ENCODE measurements at places on chromosomes 1 and 21.

DNA sequence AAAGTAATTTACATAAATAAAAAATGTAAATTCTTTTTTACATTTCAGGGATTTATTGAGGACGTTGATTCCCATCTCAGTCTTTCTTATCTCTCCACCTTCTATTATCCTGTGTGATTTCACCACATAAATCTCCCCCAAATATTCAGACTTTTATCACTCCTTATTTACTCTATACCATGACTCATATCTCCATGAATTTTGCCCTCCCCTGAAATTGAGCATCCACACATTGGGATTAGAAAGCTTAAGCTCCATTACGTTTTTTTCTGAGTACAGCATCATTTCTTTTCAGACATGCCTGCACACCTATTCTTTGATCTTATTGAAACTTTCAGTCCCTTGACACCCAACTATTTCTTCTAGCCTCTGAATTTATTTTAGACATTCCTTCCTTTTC is 111.2 kb downstream of the IFI44 start:
- DNase-seq, result no peak

DNA sequence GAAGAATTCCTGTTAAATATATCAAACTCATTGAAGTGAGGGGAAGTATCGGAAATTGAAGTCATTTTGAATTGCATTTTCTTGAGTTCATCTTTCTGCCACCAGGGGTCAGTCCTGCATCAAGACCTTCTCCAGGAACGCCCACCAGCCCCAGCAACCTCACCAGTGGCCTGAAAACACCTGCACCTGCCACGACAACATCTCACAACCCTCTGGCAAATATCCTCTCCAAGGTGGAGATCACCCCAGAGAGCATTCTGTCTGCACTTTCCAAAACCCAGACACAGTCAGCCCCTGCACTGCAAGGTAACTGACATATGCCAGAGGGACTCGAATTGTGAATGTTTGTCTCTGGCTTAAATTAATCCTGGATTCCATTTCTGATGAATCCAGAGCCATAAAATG is 22.8 kb upstream of the TARS2 start:
- DNase-seq, result peak; percentile 61

DNA sequence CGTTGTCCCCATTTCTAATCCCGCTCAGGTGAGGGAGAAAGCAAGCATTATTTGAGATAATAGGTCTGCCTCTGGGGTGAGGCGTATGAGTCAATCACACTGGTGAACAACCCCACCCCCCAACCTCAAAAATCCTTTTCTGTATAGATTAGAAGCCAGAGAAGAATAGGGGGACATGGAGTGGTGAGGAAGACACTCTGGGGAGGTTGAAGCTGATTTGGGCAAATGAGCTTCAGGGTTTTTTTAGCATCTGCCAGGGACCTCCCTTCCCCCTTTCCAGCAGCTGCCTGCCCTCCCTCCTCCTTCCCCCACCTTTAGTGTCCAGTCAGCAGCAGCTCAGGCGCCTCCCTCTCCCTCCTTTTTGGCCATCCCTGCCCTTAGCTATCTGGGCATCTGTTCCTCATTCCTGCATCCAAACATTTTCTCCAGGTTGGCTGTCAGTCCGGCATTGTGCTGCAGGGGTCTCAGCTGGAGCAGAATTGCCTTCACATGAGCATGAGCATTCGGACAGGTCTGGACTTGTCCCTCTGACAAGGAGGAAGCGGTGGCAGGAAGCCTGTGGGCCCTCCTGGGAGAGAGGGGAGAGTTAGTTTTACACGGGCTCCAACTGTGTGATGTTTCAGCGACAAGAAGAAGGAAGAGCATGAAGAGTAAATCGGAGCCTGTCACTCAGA is 30.8 kb upstream of the PTGFRN start:
- DNase-seq, result peak; percentile 29

- no peak for DNase-seq
These were observed 5.4 kb upstream of the RPS6KA1 start for GRCh38 chr1:26524181-26524580.

DNA sequence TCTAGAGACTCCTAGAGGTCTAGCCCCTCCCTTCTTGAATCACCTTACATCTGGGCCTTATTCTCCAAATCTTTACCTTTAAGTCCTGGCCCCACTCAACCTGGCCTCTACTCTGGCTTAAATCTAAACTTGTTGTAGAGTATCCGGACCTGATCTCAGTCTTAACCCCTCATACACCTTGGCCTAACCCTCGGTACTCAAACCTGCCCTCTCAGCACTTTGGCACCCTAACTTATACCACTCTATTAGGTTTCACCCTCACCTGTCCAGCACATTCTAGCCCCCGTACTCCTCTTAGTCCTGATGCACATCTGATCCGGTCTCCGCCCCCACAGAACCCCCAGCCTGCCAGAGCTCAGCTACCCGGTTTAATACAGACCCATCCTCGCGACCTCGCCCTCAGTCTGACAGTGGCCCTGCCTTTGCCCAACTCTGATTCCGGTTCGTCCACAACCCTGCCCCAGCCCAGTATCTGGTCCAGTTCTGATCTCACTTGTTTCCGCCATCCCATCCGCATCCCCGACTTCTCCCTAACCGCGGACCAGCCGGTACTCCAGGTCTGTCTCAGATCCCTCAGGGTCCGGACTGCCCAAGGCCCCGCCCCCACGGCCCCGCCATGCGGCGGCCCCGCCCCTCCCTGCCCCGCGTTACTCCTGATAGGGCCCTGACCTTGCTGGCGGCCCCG is 1.5 kb downstream of the TRIM62 start:
- DNase-seq, result no peak

DNA sequence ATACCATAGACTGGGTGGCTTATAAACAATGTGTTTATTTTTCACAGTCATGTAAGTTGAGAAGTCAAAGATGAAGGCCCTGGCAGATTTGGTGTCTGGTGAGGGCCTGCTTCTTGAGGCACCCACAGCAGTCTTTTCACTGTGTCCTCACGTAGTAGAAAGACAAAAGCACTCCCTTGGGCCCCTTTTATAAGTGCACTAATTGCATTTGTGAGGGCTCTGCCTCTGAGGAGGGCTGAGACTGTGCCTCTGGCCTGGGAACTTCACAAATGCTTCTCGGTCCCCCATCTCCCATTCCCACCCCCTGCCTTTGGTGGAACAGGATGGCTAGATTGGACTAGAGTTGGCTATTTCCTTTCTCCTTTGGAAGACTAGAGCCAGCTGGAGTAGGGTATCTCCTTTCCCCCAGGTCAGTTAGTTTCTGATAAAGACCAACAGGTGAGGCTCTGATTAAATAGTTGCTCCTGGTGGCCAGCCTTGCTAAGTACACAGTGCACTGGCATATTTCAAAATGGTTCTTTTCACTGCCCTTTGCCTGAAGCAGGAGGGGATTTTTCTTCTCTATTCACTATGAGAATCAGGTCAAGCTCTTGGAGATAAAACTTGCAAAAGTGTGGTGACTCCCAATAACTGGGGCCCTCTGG is 82.9 kb downstream of the PLPPR4 start:
- DNase-seq, result no peak

- DNase-seq, result no peak
These were observed 879 bp downstream of the CPTP start for GRCh38 chr1:1325288-1326074.

- no peak for DNase-seq
These were observed 472.7 kb downstream of the NPHP4 start for GRCh38 chr1:5519366-5520135.

- no peak for DNase-seq
These were observed 253.3 kb upstream of the RGS18 start for GRCh38 chr1:191904991-191905390.

DNA sequence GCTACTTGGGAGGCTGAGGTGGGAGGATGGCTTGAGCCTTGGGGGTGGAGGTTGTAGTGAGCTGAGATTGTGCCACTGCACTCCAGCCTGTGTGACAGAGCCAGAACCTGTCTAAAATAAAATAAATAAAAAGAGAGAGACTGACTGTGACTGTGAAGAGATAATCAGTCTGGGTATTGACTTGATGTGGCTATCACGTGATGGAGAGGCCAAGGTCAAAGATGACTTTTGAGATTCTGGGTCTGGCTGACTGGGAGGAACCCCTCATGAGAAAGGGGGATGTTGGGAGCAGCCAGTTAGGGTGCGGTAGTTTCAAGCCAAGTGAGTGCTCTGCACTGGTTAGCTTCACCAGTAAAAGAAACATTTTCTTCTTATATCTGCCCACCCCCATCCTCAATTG is 66.8 kb downstream of the CDC14A start:
- no peak for DNase-seq

- no peak for DNase-seq
These were observed 510 bp upstream of the GNG5 start for GRCh38 chr1:84506729-84507453.

DNA sequence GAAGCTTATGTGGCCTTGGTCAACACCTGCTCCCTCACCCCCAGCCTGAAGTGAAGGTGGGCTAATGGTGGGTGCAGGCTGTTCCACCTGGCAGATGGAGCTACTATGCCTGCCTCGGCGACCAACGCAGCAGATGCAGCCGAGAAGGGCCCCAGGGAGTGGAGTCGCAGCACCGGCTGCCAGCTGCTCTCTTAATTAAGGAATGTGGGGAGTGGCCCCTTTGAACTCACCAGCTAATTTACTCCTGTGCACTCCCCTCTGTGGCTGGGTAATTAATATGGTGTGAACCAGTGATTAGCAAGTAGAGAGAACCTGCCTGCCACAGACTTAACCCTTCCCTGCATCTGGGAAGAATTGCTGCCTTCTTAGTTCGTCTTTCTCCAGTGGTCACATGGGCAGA is 3.3 kb upstream of the SLAMF8 start:
- no peak for DNase-seq

DNA sequence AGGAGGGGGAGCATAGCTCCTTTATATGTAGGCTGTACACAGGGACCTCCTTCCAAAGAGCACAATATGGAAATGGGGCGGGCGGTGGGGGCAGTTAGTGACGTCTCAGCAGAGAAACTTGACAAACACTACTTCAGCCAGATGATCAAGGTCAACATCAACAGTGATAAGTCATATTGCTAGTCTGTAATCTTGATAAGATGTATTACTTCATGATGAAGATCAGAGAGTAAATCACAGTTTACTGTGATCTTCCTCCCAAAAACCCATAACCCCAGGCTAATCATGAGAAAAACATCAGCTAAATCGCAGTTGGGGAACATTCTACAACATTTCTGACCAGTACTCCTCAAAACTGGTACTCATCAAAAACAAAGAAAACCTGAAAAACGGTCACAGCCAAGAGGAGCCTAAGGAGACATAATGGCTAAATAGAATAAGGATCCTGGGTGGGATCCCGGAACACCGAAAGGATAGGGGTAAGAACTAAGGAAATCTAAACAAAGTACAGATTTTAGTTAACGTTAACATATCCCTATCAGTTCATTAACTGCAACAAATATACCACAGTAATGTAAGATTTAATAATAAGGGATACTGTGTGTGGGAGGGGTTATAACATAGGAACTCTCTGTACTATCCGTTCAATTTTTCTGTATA is 20.2 kb downstream of the LPAR3 start:
- no peak for DNase-seq

GRCh38 chr1:6116137-6116536 is 64.0 kb downstream of the CHD5 start:
- no peak for DNase-seq

- DNase-seq, result no peak
These were observed 87.5 kb downstream of the COL24A1 start for GRCh38 chr1:86068841-86069756.

- no peak for DNase-seq
These were observed 72.3 kb upstream of the ARTN start for GRCh38 chr1:43861337-43861736.

- peak; percentile 69 for DNase-seq
These were observed at the start of gene RC3H1 for GRCh38 chr1:174022080-174022975. Gene RC3H1 (minus strand): TSS chr1:174022357. CDS start chr1:173992985, 29,372 bp downstream.

GRCh38 chr1:185987611-185988321 is 253.6 kb downstream of the HMCN1 start:
- DNase-seq, result no peak

GRCh38 chr1:78284354-78284753 is 206.4 kb upstream of the PTGFR start:
- no peak for DNase-seq

GRCh38 chr1:156581661-156582387 is 2.3 kb downstream of the TTC24 start:
- DNase-seq, result no peak

DNA sequence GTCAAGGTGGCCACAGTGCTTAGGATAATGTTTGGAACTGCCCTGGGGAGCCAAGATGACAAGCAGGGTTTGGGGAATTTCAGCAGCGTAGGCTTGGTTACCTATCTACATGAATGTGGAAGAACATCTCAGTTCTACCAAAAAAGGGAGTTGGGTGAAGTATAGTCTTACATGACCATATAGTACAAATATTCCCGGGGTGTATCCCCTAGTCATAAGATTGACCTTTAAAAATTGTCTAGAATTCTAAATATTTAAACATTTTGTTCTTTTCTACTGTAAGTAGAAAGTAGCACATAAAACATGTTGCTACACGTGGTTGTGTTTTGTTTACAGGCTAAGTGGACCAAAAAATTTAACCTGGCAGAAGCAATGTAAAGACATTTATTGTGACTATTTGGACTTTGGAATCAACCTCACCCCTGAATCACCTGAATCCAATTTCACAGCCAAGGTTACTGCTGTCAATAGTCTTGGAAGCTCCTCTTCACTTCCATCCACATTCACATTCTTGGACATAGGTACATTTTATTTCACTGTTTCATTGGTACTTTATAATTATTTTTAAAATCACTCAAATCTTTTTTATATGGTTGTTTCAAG is 20.3 kb downstream of the IL12RB2 start:
- DNase-seq, result no peak

GRCh38 chr1:161305867-161306519 is 3.8 kb downstream of the MPZ start:
- peak; percentile 89 for DNase-seq

DNA sequence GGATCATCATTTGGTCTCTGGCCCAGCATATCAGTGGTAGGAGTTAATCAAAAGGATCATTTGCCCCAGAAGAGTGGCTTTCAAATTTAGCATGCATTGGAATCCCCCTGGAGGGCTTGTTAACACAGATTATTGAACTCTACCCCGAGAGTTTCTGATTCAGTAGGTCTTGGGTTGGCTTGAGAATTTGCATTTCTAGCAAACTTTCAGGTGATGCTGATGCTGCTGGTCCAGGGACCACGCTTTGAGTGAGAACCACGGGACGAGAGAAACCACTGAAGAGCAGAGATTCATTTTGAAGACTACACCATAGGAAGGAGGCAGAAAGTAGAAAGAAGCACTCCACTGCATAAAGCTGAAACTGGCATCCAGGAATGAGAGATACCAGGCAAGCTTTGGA is 81.3 kb upstream of the DUSP10 start:
- DNase-seq, result no peak

GRCh38 chr21:46665566-46665965 is 30.1 kb downstream of the PRMT2 start:
- no peak for DNase-seq

DNA sequence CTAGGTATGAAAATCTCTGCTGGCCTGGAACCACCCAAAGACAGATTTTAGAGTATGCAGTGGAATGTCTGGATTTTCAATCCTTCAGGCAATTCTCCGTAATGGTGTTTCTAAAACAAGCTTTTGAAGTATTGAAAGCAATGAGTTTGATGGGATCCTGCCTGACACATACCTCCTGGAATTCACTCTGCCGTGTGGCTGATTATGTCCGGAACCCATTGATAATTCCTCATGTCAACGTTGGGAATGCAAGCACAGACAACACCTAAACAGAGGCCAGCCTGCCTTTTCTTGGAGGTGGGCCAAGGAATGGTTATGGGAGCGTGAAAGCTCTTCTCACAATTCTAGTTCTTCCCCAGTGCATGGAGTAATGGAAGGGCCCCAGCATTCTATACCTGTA is 168.9 kb upstream of the HMCN1 start:
- DNase-seq, result no peak
